ENCODE measurements at places on chromosomes 6 and 20.

GRCh38 chr6:127458817-127459216 lies 372 bp downstream of the KIAA0408 start:
- DNase-seq = no peak

DNA sequence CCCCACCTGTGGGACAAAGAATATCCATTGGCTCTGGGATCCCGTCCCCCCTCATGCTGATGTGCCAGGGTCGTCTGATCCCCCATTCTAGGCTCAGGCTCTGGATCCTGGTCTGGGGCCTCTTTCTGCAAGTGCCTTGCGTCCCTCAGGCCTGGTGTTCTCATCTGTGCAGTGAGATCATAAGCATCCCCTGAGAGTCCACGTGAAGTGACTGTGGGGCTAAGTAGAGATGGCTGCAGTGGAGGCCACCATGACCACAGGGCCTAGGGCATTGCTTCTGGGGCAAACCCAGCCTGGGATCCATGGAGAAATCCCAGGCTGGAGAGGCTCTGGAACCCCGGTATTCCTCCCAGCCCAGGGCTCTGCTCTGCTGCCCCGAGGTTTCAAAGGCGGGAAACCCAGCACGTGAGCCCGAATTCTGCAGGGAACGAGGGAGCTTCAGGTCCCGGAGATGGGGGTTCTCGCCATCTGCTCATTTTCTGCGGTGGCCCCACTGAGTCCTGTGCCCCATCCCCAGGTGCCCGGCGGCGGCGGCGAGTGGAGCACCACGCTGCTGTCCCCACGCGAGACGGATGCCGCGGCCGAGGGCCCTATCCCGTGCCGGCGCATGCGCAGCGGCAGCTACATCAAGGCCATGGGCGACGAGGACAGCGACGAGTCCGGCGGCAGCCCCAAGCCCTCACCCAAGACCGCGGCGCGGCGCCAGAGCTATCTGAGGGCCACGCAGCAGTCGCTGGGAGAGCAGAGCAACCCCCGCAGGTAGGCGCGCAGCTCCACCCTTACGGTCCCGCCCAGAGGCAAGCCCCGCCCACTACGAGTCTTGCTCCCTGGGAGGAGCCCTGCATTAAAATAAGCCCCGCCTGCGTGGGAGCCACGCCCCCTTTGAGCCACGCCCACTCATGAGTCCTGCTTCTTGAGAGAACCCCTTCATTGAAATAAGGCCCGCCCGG lies 105.5 kb upstream of the MYL9 start:
- peak; percentile 91 for DNase-seq

- DNase-seq = no peak
Measured at GRCh38 chr20:48772183-48772976, 55.4 kb downstream of the PREX1 start.

- DNase-seq = no peak
Measured at GRCh38 chr6:72111611-72112010, 225.3 kb downstream of the RIMS1 start.

GRCh38 chr6:30915591-30915946 lies 1.5 kb downstream of the VARS2 start:
- DNase-seq = no peak

DNA sequence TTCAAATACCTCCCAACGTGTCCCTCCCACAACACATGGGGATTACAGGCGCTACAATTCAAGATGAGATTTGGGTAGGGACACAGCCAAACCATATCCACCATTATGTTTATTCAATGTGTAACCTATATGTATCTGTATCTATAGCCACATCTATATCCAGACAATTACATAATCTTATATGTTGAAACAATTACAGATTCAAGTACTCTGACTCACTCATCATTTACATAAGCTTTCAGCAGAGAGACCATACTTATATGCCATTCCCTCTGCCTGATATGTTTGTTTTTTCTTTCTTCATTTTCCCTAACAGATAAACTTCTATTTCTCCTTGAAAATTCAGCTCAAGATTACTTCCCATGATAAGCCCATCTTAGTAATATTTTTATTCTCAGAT lies 163.6 kb downstream of the LAMA2 start:
- DNase-seq = no peak

GRCh38 chr6:24936641-24937317 lies 1.0 kb upstream of the RIPOR2 start:
- peak; percentile 62 for DNase-seq

DNA sequence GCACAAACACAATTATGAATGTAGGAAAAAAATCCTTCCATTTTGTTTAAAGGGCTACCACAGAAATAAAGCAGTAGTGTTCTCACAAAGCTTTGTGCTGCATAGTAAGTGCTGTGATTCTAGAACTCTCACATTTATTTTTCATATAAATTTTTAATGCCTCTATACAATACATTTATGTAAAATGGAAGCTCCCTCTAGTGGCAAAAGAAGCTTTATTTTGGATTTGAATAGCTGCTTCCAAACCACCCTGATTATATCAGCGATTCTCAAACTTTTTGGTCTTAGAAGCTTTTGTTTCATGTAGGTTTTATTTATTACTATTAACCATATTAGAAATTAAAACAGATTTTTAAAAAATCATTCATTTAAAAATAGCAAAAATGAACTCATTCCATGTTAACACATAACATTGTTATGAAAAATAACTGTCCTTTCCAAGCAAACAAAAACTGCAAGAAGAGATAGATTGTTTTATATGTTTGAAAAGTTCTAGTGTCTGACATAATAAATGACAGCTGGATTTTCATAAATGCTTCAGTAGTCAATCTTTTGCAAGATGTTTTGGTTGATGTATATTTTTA lies 38.4 kb downstream of the HS3ST5 start:
- DNase-seq = no peak
